ENCODE measurements at places on chromosomes 3 and 15.
A peak's percentile ranks its signal among the peaks of the same experiment; 100 is the strongest.

DNA sequence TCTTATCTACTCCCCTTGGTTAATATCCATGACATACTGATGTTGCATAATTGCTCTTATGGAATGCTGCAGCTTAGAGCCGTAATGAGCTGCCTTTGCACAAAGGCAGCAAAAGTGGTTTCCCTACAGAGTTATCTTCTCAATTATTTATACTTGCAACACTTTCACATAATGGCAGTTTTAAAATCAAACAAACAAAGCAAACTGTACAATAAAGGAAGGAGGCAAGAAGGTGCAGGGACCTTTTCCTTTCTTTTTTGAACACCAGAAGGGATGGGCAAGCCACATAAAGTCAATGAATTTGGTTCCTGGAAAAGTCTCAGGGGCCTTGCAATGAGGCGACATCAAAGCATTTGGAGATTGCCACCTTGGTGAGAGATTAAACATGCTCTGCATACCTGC, 188.0 kb downstream of the MEIS2 start:
- no peak for DNase-seq

DNA sequence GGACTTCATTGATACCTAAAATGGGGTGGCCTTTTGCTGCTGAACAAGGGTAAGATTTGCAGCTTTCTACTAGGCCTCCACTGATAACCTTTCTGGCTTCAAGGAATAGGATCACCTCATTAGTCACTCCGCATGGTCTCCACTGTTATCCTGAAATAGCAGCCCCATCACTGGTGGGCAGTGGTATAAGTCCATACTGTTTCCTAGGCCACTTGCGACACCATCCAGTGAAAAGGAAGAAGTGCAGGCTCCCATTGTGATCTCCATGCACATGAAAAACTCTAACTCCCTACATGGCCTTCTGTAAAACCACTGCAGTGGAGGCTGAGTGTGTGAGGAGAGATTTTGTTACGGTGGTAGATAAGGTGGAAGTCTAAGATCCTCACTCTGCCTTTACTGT, 1455.9 kb downstream of the SI start:
- no peak for DNase-seq

GRCh38 chr3:45368382-45368781, 20.0 kb upstream of the LARS2 start:
- DNase-seq = no peak

DNA sequence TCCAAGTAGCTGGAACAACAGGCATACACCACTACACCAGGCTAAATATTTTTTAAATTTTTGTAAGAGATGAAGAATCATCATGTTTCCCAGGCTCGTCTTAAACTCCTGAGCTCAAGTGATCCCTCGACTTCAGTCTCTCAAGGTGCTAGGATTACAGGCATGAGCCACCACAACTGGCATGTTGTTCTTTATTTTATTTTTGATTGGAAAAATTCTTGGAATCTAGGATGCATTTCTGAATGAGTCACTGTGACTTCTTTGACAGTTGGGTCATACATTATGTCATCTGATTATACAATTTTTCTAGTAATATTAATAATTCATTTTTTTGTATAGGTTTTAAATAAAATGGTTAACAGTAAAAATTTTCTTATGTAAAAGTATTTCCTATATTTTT, 870.2 kb downstream of the SI start:
- DNase-seq = no peak

DNA sequence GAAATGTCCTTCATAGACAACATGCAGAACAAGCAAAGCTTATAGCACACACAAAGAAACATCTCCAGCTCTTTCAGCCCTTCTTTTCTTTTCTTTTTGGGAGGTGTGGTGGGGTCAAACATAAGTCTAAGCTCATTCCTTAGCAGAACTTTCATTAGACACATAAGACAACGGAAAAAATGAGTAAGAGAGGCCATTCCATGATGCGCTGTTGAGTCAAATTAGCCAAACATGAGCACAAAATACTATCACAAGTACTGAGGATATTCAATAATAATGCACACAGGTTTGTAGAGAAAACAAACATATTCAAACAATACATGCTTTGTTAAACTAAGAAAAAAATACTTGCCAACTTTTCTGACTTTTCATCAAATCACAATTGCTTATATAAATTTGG, 83.0 kb downstream of the PLOD2 start:
- DNase-seq = no peak

GRCh38 chr3:44995142-44995770, 19.2 kb downstream of the EXOSC7 start:
- no peak for DNase-seq

GRCh38 chr15:89647191-89647851, 7.9 kb downstream of the KIF7 start:
- DNase-seq = no peak

DNA sequence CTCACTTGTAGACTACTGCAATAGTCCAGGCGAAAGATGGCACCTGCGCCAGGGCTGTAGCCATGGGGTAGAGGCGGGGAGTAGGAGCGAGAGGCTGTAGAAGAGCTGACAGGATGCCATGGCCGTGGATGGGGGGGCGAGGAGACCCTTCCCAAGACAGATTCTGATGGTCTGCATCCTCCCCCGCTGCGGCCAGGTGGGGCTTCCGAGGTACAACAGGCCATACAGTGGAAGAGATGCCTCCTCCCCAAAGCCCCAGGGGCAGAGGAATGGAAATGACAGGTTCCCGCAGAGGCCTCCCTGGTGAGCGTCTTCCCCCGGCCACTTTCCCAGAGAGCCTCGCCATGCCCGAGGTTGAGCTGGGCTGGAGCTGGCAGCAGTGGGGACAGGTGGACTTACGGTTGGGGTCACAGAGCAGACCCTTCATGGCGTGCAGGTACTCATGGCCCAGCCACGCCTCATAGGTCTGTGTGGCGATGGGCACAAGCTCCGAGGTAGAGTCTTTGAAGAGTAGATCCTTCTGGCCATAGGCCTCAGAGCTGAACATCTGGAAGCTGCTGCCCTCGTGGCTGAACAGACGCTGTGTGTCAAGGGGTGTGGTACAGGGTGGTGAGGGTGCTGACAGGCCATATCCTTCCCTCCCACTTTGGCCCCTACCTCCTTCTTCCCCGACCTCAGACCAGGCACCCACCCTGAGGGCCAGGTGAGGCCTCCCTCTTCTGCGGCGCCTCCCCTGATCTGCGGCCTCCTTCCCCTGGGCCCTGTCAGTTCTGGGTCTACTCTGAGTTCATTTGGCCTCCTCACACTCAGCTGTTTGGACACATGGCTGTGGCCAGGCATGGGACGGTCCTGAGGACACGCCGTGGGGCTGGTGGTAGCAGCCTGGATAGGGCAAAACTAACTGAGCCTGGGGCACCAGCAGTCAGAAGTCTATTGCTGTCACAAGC, 13.6 kb downstream of the MELTF start:
- no peak for DNase-seq

GRCh38 chr3:123432832-123433523, 15.9 kb downstream of the ADCY5 start:
- DNase-seq = no peak

GRCh38 chr3:121747976-121748375, 1.6 kb downstream of the GOLGB1 start:
- no peak for DNase-seq

GRCh38 chr3:167876620-167877281, 141.2 kb downstream of the SERPINI1 start:
- peak; percentile 21 for DNase-seq

- no peak for DNase-seq
These were observed 178.8 kb downstream of the KLHL25 start for GRCh38 chr15:85615930-85616329.

GRCh38 chr3:25405335-25405734, 22.7 kb upstream of the RARB start:
- no peak for DNase-seq

DNA sequence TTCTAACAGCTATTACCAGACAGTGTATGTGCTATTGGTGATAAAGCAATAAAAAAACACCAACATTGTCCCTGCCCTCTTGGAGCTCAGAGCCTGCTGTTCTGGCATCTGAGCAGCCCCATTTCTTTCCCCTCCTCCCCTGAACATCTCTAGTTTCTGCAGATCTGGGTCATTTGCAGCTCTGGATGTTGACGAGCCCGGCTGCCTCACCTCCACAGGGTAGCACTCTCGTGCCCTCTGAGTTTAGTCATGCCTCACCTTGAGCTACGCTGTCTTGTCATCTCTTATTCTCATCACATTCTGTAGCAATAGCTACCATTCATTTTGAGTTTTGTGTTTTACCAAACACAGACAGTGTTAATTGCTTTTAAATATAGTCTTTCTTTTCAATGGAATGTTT, 30.0 kb upstream of the GPR171 start:
- DNase-seq = no peak

DNA sequence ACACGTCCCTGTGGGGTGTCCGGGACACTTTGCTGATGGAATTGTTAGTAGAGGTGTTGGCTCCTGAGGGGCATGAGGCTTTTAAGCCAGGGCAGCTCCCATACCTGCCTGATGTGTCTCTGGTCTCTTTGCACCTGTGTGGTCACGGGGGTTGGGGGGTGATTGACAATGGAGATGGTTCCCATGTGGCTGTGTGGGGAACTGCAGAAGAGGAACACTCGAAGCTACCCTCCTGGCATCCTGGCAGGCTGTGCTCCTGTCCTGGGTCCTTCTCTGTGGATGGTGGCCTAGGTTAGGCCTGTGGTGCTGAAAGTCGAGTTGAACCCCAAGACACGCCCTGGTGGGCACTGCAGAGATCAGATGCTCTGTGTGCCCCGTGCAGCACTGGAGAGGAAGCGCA, 73.4 kb downstream of the HMCES start:
- no peak for DNase-seq
